Putamen (tissue), 1 donor: ENCODE measurements at places on chromosomes 3 and 15.

- DNase-seq, result no peak
These were observed 28.1 kb upstream of the CAPN3 start for GRCh38 chr15:42331235-42331634.

GRCh38 chr3:41434781-41435180, 235.5 kb downstream of the CTNNB1 start:
- DNase-seq, result no peak

- no peak for DNase-seq
These were observed 126.3 kb upstream of the NANOGP8 start for GRCh38 chr15:35211240-35211902.

GRCh38 chr15:63189941-63190768, 749 bp downstream of the RAB8B start:
- DNase-seq, result no peak

GRCh38 chr3:31636049-31636448, 103.3 kb downstream of the STT3B start:
- no peak for DNase-seq

DNA sequence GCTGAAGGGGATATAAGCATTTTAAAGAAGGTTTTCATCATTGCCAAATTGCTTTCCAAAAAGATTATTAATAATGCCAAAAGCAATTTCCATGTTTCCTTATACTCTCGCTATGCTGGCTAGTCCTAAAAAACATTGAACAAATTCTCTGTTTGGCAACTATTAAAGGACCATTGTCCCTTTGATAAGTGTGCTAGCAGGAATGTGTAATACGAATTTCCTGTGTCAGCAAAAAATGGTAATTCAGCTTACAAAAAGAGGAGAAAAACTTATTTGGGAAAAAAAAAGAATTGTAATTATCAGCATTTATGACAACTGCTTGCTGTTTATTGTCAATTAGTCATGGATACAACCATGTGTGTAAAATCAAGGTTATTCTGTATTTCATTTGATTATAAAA, 138.6 kb downstream of the TBL1XR1 start:
- DNase-seq, result no peak

- no peak for DNase-seq
These were observed 431 bp upstream of the YEATS2 start for GRCh38 chr3:183697123-183697609.
